ENCODE measurements at places on chromosomes 2 and 18.

- ATAC-seq, result no peak
These were observed 152.6 kb downstream of the RTN4 start for GRCh38 chr2:54897420-54898310.

DNA sequence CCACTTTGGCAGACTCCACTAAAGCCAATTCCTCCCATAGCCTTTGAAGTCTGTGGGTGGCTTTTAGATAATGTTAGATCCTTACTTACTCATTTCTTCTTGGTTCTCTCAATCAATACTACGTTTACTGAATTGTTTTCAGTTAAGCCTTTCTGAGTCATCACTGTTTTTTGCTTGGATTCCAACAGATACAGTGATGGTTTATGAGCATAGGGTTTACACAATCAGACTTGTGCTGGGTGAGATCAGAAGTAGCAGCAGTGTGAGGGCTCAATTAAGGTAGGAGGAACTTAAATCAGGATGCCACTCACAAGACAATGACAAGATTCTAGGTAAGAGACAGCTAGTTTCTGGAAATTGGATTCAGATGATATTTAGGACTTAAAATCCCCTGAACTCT is 297.7 kb upstream of the DOK6 start:
- no peak for ATAC-seq

DNA sequence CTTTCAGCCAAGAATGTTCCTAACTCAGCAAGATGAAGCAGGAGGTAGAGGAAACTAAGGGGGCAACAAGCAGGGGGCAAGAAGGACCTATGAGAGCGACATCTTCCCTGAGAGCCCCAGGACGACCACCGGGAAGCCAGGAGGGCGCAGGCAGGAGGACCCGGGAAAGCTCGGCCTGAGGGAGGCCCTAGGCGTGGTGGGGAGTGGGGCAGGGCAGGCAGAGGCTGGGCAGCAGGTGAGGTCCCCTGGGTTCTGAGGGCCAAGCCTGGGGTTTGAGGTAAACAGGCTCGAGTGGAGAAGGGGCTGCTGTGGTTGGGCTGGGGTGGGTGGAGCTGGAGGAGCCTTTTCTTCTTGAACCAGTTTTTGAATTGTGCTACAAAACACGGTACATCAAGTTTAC is 1.3 kb upstream of the ALPI start:
- ATAC-seq, result no peak

DNA sequence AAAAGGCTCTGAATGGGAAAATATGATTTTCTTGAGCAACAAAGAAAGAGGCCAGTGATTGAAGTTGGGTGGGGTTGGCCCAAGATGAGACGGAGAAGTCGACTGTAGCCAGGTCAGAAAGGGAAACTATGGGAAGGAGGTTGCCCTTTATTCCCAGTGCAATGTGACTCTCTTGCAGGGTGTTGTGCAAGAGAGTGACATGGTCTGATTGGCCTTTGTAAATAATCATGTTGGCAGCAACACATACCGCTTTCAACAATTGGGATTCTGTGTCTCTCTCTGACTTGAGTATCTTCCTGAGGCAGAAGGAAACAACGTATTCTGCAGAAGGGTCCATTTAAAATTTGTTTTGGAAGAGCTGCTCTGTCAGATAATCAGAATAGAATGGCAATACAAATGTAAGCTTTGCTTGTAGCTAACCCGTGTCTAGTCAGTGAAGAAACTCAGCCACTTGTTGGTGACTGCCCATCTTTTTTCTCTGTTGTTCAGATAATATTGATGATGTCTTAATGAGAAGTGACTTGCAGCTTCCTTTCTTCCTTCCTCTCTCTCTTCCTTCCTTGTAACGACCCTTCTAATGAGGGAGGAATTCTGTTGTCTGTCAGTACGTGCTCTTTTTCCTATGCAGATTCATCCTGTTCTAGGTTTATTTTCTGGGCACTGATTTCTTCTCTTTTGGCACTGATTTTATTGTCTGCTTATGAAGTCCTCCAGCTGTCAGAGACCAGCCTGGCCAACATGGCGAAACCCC is 311.0 kb upstream of the FAM98A start:
- peak; percentile 50 for ATAC-seq

DNA sequence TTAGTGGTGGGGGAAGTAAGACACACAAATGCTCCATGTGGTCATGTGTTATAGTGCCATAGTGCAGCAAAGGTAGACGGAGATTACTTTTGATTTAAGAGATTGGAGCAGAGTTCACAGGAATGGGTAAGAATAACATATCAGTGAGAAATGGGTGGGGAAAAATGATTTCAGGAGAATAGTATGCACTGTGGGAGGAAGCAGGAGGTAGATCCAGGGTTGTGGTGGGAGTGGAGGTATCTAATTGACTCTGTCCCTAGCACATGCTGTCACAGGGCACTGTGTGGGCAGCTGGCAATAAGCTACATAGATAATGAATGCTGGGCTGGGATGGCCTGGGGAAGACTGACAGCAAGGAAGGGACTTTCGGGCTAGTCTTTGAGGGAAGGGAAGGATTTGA is 65.3 kb downstream of the STAT1 start:
- ATAC-seq, result no peak

DNA sequence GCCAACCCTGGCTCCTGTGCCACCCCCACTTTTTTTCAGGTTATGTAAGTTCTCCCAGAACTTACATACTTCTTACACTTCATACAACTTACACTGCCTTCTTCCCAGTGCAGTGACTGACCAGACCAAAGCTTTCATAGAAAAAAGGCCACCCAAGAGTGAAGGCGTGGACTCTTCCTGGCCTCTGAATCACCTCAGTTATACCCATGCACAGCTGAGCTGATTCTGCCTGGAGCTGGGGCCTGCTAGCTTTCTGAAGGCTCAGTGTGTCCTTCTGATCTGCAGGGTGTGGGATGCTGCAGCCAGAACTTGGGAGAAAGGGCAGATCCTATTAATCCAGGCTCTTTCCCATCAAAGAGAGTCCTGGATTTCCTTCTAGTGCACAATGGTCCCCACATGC is 216.1 kb downstream of the TTC32 start:
- ATAC-seq, result no peak

DNA sequence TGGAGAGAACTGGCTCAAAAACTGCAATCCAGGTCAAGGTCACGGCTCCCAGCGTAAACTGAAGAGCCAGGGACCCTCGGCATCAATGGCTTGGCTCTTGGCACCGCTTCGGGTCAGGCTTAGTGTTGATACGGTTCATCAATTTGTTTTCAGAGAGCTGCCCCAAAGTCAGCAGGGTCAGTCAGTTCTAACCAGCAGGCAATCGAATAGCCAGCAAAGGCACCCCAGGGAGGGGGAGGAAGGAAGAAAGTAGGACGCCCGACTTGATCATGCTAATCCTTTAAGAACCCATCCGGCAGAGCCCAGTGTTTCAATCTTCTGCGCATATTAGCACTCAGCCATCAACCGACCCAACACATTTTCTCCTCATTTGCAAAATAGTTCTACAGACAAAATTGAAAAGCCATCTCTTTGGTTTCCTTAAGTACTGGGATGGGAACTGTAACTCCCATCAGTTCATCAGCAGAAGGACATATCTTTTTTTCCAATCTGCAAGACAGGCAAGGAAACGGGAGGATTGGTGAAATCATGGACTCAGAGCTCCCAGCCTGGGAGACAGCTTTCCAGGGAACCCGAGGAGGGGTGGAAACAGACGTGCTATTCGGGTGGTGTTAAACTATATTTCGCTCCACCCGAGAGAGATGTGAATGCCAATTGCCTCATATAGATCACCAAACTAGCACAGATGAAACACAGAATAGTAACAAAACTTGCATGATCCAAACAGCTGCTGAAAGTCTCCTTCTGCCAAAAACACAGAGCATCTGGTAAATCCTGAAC is 40.7 kb upstream of the CABLES1 start:
- ATAC-seq, result no peak

GRCh38 chr2:200025717-200026116 is 70.3 kb downstream of the MAIP1 start:
- no peak for ATAC-seq

DNA sequence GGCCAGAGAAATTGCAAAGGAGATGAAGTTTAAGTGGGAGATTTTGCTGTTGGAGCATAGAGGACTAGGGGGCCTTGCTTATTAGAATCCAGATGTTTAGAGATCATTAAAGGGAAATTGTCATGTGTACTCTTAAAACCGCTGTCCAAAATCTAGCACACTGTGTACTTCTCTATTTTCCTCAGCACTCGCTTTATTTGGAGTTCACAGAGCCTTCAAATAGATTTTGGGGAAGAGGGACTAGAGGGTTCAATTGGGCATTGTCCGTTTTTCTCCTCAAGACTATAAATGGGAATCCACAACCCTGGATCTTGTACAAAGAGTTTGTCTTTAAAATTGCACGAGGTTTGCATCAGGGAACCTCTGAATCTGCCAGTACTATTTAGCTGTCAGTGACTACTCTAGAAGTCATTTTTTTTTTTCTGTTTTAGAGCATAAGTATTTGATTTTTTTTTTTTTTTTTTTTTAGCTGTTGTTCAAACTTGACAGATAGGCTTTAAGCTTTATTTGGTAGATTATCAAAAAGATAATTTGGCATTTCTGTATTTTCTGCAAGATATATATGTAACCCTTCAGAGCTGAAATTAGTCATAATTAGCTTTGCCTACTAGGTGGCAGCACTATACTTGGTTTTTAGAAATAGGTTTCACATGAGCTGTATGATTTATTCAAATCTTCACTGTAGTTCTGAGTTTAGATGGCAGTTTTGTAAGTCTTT is 14.2 kb downstream of the PMS1 start:
- peak; percentile 63 for ATAC-seq

GRCh38 chr2:197191177-197191939 is 119.2 kb downstream of the ANKRD44 start:
- ATAC-seq, result no peak

- no peak for ATAC-seq
These were observed 20.1 kb downstream of the SLC66A3 start for GRCh38 chr2:11175293-11175795.

GRCh38 chr18:61998957-61999356 is 106.2 kb upstream of the RNF152 start:
- no peak for ATAC-seq

- no peak for ATAC-seq
These were observed 33.3 kb downstream of the VSNL1 start for GRCh38 chr2:17573804-17574175.

- ATAC-seq, result no peak
These were observed 37.3 kb downstream of the FHOD3 start for GRCh38 chr18:36334798-36335197.

- ATAC-seq, result no peak
These were observed 59.1 kb upstream of the NABP1 start for GRCh38 chr2:191618786-191619185.

- no peak for ATAC-seq
These were observed 13.6 kb upstream of the GPR35 start for GRCh38 chr2:240611601-240612210.

DNA sequence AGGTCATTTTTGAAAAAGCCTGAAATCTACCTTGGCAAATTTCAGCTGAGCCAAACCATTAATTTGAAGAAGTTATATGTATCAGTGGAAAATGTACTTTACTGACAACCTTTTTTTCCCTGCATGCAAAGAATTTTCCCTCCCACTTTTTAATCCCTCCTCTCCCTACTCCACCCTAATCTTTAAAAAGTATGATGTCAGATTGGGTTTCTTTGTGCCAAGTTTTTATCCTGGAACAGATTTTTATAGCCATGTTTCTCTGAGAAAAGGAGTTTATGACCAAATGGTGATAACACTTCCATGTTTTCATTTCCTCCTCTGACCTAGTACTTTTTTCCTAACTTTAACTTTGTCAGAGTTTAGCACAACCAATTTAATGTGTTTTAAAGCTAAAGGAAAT is 250.3 kb upstream of the FOSL2 start:
- ATAC-seq, result no peak

- peak; percentile 3 for ATAC-seq
These were observed 651 bp upstream of the STAM2 start for GRCh38 chr2:152176113-152176714.

GRCh38 chr2:20079546-20080115 is 28.2 kb upstream of the LAPTM4A start:
- ATAC-seq, result no peak

DNA sequence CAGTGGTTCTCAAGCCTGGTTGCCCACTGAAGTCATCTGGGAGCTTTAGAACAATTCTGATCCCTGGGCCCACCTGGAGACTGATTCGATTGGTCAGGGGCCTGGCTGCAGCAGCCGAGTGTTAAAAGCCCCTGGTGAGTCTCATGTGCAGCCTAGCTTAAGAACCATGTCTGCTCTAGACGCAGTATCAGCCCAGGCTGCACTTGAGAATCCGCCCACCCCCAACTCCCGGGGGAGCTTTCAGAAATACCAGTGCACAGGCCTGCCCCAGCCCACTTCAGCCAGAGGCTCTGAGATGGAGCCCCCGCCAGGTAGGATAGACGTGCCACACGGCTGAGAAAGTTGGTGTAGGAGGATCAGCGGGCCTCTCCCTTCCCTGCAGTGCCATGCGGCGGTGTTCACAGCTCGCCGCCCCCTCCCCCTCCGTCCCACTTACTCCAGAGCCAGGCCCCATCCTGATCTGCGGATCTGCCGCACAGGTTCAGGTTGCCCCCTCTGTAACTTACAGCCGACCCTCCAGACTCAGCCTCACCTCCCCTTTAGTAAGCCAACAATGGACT is 209.0 kb upstream of the RAB12 start:
- no peak for ATAC-seq

DNA sequence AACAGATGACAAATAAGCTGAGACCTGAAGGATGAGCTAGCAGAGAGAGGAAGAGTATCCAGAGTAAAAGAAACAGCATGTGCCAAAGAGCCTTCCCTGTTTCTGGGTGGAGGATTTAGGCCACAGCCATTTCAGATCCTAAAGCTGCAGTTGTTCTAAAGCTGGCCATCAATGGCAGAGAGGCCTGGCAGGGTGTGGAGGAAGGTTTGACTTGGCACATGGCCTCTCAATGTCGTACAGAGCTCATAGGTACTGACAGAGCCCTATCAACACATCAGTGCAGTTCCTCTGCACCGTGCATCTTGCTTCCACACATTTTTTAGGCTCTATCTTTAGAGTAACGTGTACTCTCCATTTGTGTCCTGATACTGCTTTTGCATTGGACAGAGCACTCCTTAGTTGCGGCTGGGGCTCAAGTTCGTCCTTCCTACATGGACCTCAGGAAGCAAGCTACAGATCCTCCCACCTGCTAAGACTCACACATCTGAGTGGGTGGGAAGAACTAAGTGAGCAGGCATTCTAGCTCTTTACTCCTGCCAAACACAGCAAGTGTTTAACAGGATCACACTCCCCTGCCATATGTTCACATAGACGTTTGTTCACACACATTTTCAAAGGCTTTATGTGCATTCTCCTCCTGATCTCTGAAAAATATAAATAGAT is 3.0 kb upstream of the CHMP3 start:
- no peak for ATAC-seq

- no peak for ATAC-seq
These were observed 43.7 kb downstream of the COA5 start for GRCh38 chr2:98564541-98565132.

- no peak for ATAC-seq
These were observed 1142.3 kb upstream of the FANCL start for GRCh38 chr2:59383473-59383872.

DNA sequence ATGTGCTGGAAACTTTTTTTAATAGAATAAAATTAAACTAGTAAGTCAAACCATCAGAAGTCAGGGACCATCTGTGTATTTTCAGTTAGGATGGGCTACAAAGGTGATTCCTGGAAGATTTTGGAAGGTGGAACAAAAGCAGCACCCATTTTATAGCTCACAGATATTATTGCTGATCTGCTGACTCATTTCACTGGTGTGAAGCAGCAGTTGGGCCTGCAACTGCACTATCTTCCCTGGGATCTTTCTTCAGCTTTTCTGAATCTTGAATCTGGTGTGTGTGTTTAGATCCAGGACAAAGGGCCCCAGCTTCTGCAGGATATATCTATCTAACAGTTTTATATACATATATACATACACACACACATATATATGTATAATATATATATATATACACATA is 35.6 kb upstream of the BCL11A start:
- ATAC-seq, result no peak
